ENCODE measurements at places on chromosomes 2 and 18. TPM values are rescaled to one million over a fixed set of nuclear protein-coding genes. Genes with fewer than 3 reads are reported as not detected.

DNA sequence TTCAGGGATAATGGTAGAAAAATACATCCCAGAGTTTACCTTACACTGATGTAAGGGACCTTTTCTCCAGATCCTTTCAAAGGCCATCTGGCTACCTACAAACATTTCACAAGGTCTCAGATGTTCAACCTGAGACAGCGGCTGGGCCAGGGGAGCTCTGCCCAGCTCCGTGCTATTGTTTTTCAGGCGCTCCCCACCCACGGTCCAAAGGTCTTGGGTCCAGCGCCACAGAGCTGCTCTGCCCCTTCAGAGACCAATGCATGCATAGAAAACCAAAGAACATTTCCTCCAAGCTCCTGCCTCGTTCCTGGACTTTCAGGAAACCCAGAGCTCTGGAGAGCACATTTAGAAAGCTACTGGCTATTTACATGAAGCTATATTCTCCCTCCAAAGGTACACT is 40.3 kb downstream of the COPS8 start:
- DNase-seq, result no peak

Gene ADGRF3
- not detected for total RNA-seq

Gene ANKRD62
- total RNA-seq, result not detected

GRCh38 chr18:55048892-55049291 is 89.6 kb upstream of the CCDC68 start:
- no peak for DNase-seq

Gene SCG2
- total RNA-seq, result 6.0 TPM

- peak; percentile 91 for DNase-seq
Measured at GRCh38 chr2:73156539-73157124, 43.9 kb upstream of the RAB11FIP5 start.

Gene APOB
- total RNA-seq, result 5.9 TPM

Gene RTP5
- not detected for total RNA-seq

DNA sequence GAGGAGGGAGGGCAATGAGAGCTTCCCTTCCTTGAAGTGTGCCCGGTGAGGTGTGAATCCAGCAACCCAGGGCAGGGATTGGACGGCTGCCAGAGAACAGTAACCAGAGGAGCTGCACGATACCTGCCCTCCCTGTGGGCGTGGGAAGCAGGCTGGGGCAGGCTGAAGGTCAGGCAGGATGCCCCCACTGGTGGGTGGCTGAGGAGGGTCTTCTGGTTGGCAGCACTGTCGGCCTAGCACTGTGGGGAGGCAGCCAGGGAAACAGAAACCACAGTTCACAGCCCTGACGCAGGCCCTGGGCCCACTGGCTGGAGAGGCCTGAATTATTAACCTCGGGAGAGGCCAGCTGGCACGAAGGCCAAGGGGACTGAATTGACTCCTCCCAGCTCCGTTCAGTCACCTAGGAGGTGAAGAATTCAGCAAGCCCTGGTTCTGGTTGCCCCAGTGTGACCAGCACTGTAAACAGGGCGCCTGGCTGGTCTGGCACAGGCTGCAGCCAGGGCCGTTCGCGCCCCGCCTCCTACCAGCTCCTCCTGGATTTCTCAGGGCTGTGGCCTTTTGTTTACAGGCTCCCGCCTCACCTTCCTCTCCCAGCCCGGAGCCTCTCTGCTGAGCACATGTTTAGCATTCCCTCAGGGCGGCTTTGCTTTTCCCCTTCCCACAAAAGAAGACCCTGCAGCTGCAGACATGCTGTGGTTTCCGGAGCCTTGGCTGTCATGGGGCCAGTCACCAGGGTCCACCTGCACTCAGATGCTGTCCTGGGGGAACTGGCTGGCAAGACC is 97.8 kb downstream of the B3GNT2 start:
- no peak for DNase-seq

DNA sequence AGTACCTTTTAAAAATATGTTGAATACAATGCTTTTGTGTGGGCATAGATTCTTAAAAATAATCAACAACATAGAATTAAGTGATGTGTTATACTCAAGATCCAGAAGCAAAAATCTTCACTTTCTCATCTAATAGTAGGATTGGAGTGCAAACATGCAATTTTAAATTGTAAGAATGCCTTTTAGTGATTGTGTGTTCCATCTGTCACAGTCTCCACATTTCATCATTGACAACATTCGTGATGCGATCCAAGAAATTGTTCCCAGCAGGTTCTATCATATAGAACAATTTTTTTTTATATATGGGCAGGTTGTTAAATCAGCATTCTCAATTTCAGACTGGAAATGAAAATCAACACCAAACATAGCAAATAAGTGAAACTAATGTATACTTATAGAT is 1671.8 kb upstream of the SLC39A10 start:
- no peak for DNase-seq

DNA sequence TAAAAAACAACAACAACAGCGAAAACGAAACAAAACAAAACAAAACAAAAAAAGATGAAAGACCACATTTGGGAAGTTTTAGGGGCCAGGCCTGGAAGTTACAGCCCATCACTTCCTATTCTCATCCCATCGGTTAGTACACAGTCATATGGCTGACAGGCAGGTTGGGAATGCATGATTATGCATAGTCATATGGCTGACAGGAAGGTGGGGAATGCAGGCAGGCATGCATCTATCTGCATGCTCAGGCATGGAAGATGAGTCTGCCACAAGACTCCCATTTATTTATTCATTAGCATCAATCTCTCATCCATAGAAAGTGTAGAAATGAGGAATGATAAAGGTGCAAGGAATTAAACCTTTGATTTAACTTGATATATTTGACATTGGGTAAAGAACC is 325.3 kb upstream of the MEX3C start:
- no peak for DNase-seq

Gene ARMC9
- total RNA-seq, result 50.7 TPM

Gene THSD7B
- 1.8 TPM for total RNA-seq

GRCh38 chr18:55465313-55465712 is 122.7 kb downstream of the TCF4 start:
- DNase-seq, result no peak

GRCh38 chr2:145806546-145806945 is 1286.6 kb upstream of the ZEB2 start:
- no peak for DNase-seq

Gene LRATD1
- 2.0 TPM for total RNA-seq

Gene CCDC121
- 3.6 TPM for total RNA-seq

Gene RBKS
- 4.4 TPM for total RNA-seq

Gene RNF144A
- 6.7 TPM for total RNA-seq

GRCh38 chr2:138649571-138649970 is 130.6 kb downstream of the NXPH2 start:
- DNase-seq, result no peak

GRCh38 chr2:96957244-96957643 is 29.1 kb downstream of the FAM178B start:
- DNase-seq, result peak; percentile 26

DNA sequence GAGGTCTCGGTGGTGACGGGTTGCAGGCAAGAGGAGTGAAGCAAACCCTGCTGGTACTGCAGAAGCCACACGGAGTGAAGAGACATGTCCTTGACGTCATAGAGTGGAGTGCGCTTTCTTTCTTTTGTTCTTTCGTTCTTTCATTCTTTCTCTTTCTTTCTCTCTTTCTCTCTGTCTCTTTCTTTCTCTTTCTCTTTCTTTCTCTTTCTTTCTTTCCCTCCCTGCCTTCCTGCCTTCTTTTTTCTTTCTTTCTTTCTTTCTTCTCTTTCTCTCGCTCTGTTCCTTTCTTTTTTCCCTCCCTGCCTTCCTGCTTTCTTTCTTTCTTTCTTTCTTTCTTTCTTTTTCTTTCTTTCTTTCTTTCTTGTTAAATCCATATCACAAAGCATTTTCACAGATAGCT is 39.2 kb downstream of the LRRFIP1 start:
- DNase-seq, result no peak

Gene HAAO
- total RNA-seq, result 22.0 TPM

GRCh38 chr2:108982259-108982679 is 6.8 kb downstream of the EDAR start:
- DNase-seq, result no peak

Gene AP1S3
- total RNA-seq, result 0.91 TPM

- no peak for DNase-seq
Measured at GRCh38 chr18:64379662-64380061, 230.8 kb upstream of the LINC00305 start.

DNA sequence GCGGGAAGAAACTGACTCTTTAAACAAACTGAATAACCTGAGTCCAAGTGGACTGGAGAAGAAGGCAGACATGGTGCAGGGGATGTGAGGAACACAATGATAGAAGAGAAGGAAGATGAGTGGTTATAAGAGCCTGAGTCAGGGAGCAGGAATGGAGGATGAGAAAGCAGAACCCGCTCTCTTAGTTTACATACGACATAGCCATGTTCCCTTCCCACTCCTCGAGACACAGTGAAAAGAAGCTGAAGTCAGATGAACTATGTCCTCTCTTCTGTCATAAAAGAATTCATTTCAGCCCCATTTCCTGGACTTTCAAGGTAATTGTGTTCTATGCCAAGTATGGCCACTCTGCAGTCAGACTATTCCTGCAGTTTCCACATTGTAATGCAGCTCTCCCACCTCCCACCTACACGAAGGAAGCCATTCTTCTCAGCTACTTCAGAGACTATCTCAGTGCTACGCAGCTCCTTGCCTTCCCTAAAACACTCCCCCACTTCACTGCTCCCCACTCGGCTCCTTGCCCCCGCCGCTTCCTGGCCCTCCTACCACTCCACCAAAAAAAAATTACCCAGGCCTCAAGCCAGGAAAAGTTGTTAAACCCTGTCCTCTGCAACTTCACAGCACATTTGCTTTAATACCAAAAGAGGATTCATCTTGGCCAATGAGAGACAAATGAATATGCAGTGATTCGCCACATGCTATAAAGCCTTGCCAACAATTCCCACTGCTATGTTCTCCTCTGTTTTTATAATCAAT is 323.4 kb upstream of the EPHA4 start:
- DNase-seq, result no peak

DNA sequence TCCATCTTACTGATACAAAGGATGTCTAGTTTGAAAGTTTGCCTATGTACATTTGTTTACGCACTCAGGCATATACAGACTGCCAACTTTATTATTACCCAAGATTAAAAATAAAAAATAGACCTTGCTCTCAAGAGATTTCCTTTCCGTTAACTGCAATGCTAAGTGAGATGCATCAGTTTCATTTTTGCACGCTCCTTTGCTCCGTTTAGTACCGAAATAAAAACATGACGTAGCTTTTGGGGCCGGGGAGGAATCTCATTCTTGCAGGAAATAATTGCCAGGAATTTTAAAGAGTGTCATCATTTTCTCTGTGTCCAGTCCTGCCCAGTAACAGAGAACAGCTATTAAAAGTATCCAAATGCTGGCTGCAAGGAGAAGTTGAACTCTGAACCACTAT is 169.5 kb downstream of the SLC8A1 start:
- no peak for DNase-seq

Gene BMP10
- total RNA-seq, result not detected

- no peak for DNase-seq
Measured at GRCh38 chr2:130385709-130386108, 29.9 kb downstream of the PTPN18 start.

DNA sequence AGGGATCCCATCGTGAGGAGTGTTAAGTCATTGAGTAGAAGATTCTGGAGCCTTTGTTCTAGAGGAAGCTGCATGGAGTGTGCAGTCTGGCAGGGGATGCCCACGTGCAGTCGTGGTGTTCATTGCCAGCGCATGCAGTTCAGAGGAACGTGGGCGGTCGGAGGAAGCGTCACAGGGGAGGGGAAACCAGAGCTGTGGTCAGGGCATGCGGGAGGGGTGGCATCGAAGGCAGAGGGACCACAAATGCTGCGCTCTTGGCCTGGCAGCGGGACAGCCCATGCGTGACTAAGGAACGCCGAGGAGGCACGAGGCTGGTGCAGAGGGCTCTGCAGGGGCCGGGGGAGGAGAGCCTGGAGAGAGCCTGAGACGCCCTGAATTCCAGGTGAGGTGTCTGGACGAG is 141.1 kb downstream of the KLHL29 start:
- no peak for DNase-seq

Gene NEB
- total RNA-seq, result 1.6 TPM

DNA sequence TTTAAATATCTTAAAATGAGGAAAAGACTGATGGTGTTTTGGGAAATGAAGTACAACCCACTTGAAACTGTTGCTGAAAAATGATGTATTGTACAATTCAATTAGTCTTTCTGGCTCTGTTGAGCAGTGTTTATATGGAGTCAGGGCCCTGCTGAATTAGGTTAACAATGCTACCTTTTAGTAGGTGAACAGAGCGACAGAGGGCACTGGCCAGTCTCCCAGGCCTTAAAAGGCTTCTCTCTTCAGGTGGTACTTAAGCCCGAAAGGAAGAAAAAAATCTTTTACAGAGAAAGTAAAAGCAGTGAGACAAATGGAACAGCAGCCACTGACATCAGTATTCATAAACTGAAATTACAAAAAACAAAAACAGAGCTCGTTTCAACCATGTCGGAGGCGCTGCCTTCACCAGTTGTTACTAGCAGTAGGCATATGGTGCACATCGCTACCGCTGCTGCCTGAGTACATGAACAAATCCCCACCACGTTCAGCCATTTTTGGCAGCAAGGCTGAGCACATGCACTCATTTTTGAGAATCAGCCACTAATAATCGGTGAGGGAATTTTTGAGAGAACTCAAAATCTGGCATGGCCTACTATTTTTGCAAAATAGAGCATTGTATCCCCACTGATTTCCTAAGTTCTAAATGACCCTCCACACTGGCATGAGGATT is 91.8 kb downstream of the PLEKHM3 start:
- no peak for DNase-seq

GRCh38 chr2:80830891-80831290 is 526.3 kb upstream of the LRRTM1 start:
- no peak for DNase-seq

DNA sequence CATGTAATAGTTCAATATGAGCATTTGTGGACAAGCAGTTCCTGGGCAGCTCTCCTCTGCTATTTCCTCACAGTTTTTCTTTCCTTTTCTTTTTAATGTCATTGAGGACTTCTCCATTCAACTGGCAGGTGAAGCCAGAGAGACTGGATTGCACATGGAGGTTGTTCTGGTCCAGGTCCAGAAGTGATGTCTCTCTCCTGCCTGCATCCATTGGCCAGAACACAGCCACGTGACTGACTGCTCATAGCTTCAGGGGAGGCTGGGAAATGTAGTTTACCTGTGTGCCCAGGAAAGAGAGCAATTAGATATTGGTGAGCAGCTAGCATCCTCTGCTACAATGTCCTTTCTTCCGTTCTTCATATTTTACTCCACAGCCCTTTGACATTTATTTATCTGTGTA is 20.2 kb upstream of the ADAM23 start:
- no peak for DNase-seq

GRCh38 chr2:162710287-162710890 is 128.2 kb downstream of the KCNH7 start:
- DNase-seq, result no peak

- DNase-seq, result no peak
Measured at GRCh38 chr18:46378126-46378863, 274.1 kb downstream of the HAUS1 start.

Gene PSME4
- 51.8 TPM for total RNA-seq

GRCh38 chr18:76388891-76389423 is 106.1 kb downstream of the ZNF516 start:
- DNase-seq, result no peak

Gene LCT
- total RNA-seq, result not detected

All from aorta (tissue), 5 donors.